Caco-2 (cell line): ENCODE measurements at places on chromosomes 6 and 20. TPM values are rescaled to one million over a fixed set of nuclear protein-coding genes. Genes with fewer than 3 reads are reported as not detected.
A peak's percentile ranks its signal among the peaks of the same experiment; 100 is the strongest.

OXT gene
- total RNA-seq = 1.9 and 2.7 TPM in 2 replicates

NTSR1 gene
- total RNA-seq = 0.14 and 0.16 TPM in 2 replicates

FILIP1 gene
- total RNA-seq = 0.07 TPM in 1 of 2 replicates, not detected in the other

SLC2A4RG gene
- 211 and 234 TPM in 2 replicates for total RNA-seq

GPR6 gene
- not detected in 2 replicates for total RNA-seq

COX4I2 gene
- total RNA-seq = not detected in 2 replicates

GSTA2 gene
- 51.6 and 65.4 TPM in 2 replicates for total RNA-seq

GABRR1 gene
- total RNA-seq = 0.12 and 0.43 TPM in 2 replicates

C20orf141 gene
- total RNA-seq = not detected in 2 replicates

GSTA3 gene
- not detected in 2 replicates for total RNA-seq

DNA sequence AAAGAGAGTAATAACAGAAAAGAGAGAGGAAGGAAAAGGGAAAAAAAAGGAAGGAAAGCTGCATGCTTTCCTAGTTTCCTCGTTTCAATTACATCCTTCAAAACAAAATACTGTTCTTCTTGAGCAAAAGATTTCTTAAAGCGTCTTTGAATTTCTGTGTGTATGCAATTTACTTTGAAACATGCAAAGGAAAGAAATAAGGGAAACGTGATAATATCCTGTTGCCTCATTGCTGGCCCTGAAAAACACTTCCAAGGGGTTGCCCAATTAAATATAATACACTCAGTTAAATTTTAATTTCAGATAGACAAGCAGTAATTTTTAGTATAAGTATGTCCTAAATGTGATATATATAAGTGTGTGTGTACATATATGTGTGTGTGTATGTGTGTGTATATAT is 51.2 kb upstream of the TPD52L1 start:
- DNase-seq = no peak

DNA sequence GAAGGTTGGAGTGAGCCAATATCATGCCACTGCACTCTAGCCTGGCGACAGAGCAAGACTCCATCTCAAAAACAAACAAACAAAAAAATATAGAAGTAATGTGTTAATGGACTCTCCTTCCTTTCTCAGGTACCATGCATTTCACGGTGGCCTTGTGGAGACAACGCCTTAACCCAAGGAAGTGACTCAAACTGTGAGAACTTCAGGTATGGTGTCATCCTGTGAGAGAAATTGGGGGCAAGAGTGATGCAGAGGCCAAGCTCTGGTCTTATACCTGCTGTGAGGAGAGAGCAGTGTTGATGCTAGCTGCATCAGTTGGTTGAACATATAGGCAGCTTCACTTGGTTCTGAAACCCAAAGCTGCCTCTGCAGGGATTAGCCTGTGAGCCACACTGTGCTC is 6.2 kb downstream of the ITCH start:
- peak; percentile 27 for DNase-seq

GRCh38 chr20:21092806-21093205 is 13.4 kb downstream of the LINC00237 start:
- DNase-seq = no peak

GRCh38 chr20:51189814-51190782 is 167.2 kb upstream of the KCNG1 start:
- DNase-seq = no peak

DNA sequence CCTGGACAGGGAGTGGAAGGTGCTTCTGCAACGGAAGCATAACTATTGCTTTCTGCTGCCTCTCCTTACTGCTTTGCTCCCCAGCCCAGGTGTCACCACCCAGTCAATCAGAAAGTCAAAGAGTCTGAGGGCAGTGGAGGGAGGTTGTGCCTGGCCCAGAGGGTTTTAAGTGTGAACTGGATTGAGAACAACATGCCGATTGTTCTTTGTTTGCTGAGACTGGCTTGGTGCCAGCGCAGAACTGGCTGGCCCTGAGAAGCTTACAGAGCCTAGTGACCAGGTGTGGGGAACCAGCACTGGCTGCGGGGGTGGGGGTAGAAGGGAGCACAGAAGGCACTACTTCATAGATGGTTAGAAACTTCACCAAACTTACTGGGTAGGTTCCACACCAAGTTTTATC is 31.1 kb upstream of the ENPP4 start:
- DNase-seq = no peak

GRCh38 chr6:3664625-3665041 is 86.9 kb downstream of the PXDC1 start:
- peak; percentile 78 for DNase-seq

DNA sequence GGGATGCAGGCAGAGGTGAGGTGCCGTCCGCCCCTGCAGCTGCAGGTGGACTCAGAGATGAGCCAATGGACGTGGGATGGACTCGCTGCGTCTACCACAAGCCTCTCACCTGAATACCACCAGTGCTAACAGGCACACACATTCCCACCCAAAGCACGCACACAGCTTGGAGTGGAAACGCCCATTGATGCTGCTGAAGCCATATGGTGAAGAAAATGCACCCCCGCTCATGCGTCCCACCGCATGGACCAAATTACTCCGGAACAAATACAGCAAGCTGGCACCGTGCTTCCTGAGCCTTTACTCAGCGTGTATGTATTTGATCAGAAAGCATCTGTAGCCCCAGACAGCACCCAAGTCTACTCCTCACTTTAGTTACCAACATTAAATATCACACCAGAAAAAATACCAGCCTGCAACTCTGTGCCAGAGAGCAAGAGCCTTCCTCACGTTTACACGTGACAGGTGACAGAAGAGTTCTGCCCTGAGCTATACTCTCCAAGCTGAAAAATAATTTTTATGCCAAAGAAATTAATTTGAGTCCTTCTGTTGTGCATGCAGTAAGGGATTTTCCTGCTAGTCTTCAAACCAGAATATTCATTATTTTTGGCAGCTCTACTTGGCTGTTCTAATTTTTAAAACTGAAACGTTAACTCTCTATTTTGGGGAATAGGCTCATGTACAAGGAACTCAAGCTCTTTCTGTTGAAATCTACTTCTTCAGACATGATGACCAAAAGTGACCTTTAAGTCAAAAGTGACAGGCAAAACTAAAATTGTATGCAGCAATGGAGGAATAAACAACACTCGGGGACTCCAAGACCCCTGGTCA is 58.2 kb upstream of the SYNDIG1 start:
- no peak for DNase-seq

- peak; percentile 68 for DNase-seq
Measured at GRCh38 chr6:38973178-38974057, 75.2 kb upstream of the GLP1R start.

- DNase-seq = no peak
Measured at GRCh38 chr6:121695329-121695728, 259.9 kb downstream of the GJA1 start.

DNA sequence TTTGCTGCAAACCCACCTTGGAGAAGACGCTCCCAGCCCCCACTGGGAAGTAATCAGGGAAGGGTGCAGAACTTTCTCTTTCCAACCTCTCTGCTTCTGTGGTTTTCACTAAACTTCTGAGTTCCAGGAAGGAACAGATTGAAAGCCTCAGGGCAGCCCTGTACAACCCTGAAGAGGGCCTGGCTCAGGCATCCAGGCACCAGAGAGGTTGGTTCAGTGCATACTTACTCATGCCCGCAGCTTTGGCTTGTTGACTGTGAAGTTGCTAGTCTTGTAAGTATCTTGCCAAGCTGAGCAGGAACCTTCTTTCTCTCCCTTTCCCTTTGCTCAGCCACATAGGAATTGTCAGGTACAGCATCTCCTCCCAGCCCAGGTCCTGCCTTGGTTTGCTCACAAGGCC is 272.2 kb upstream of the FOXQ1 start:
- no peak for DNase-seq

DNA sequence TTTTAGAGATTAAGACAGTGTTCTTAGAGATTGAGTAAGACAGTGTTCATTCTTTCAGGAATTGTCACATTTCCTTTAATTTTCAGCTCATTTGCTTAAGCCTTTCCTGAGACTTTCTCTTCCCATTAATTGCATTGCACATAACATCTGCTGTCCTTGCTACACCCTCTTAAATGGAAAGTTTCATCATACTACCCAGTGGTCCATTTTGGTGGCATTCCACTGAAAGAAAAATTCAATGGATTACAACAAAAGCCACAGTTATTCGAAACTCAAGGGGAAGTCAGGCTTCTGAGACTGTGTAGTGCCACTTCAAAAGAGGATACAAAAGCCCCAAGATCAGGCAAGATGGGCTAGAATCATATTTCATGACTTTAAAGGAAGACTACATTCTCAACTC is 64.0 kb downstream of the RSPO3 start:
- DNase-seq = no peak

GRCh38 chr6:49551866-49552129 is 1.3 kb downstream of the C6orf141 start:
- DNase-seq = no peak

DNA sequence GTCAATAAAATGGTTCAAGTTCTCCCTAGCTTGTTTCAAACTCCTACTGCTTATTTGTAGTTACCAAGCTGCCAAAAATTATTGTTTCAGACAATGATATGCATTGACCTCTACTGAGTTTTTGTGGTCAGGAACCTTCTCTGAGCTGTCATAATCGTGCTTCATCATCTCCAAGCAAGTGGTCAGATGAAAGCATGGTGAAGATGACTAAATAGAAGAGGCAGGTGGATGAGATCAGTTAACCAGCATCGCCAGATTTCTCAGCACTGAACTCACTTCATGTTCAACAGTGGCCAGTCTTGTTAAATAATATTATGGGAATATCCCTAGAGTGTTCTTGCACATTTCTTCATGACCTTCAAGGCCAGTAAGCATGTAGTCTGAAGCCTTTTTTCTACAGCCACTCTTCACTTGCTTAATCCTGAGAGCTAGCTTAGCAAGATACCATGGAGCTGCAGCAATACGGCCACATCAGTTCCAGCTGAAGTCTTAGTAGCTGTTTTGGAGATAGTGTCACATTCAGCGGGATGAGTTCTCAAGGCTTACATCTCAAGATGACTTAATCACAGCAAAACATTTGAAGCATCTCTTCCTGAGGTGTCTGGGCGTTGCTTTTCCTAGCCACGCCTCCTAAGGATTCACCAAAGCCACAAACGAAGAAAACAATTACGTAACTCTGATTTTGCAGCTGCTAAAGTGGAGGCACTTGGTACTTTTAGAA is 101.6 kb upstream of the TMEM30A start:
- DNase-seq = no peak

DNA sequence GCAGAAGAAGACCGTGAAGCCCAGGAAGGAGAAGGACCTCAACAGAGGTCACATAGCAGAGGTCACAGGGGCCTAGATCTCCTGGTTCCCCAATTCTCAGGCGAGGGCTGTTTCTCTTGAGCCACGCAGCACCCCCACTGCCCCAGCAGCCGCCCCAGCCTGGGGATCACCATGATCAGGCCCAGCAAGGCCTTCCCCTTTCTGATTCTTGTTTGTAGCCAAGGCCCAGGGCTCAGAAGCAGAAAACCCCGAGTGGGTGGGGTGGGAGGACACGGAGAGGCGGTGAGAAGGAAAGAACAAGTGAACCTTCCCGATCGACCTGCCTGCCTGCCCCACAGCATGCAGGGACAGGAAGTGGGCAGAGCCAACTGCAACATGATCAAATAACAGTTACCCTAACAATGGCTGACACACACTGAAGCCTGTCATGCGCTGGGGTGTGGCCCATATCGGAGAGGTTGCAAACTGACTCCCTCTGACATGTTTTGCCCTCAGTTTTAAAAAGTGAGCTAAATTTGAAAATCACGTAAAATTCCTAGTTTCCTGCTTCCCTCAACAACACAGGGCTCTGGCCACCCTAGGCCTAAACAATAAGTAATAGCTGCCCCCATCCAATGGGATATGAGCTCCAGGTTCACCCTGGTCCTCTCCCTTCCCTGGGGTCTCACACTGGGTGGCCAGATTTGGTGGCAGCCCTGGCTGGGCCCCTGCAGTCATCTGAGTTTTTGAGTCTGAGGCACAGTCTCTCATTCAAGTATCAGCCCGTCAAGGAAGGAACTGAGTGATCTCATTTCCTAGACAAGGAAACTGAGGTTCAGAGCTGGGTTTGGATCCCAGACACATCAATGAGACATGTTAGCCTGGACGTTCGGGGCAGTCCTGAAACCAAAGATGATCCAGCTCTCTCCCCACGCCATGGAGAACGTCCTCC is 6.5 kb downstream of the PEDS1 start:
- DNase-seq = no peak

DNA sequence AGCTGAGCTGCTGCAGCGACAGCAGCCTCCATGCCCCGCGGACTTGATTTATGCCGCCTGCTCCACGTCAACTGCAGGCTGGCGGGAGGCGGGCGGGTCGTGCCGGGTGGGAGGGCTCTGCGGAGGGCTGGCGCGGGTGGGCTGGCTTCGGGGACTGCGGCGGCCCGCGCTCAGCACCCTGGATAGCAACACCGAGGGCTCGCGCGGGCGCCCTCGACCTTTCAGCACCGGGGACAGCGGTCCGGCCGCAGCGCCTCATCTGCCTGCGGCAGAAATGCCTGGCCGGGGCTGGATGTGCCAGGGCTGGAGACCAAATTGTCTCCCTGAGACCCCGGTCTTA is 792 bp downstream of the SNAP25 start:
- DNase-seq = peak; percentile 62

- DNase-seq = no peak
Measured at GRCh38 chr6:146408583-146408982, 135.1 kb upstream of the RAB32 start.

DNA sequence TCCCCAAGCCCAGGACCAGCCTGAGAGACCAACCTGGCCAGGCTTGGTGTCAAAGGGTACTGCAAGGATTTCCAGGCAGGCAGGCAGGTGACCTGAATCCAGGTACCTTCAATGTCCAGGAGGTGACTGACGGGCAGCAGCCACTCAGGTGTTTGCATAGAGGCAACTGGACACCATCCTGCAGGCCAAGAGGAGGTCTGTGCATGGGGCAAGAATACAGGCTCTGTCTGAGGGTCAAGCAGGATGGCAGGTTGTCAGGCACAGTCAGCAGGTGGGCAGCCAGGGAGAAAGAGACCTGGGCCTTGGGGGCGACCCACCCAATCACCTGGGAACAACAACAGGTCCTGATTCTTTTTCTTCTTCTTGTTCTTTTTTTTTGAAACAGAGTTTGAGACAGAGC is 159.3 kb upstream of the QKI start:
- no peak for DNase-seq

GRCh38 chr6:14787250-14787649 is 458.6 kb upstream of the JARID2 start:
- DNase-seq = no peak

DNA sequence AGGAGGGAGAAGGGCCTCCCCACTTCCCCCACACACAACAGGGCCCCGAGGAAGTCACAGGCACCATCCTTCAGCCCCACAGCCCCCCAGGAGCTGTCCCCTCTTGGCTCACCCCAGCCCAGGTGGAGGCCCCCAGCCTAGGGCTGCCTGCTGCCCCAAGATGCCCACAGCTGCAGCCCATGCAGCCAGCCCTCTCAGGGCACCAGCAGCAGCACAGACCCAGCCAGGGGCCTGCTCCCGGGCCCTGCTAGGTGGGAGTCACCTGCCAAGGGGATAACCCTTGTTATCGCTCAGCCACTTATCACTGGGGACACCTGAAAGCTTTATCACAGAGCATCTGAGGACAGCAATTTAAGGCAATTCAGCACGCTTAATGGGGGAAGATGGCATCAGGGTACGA is 55.0 kb downstream of the GRM4 start:
- DNase-seq = no peak

GRCh38 chr6:85041376-85041775 is 277.0 kb upstream of the TBX18 start:
- no peak for DNase-seq
